NCI-H226 (cell line): ENCODE measurements at places on chromosomes 13 and 19.

DNA sequence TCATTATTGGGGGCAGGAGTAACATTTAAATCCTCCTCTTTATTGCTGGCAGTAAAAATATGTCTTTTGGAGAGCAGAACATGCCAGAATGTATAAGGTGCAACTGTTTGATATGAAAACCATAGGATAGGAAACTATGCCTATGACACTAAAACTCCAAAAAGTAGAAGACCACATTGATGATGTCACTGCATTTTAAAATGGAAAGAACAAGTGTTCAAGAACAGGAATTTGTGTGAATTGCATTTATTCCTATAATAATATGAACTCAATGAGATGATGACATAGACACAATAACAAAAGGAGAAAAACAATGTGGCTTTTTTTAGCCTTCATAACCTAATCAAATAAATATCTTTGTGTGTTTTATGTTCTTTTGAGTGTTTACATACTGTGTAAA is 3.7 kb upstream of the ZNF225 start:
- no peak for DNase-seq

DNA sequence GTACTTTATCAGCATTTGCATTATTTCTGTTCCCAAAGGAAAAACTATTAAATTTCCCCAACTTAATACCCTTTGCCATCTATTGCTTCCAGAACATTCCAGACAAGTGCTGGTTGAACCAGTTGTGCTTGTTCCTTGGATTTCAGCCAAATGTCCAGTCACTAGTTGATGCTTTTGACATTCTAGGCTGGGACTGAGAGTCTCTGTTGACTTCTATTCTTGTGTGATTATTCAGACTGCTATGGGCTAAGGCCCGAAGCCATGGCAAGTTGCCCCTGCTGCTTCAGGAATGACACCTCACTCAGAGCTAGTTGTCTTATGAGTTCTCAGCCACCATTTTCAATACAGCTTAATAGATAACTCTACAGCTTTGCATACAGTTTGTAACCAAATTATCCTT is 458.1 kb upstream of the ARGLU1 start:
- DNase-seq: no peak

- DNase-seq: no peak
Measured at GRCh38 chr19:55677572-55678028, 2.6 kb downstream of the EPN1 start.

DNA sequence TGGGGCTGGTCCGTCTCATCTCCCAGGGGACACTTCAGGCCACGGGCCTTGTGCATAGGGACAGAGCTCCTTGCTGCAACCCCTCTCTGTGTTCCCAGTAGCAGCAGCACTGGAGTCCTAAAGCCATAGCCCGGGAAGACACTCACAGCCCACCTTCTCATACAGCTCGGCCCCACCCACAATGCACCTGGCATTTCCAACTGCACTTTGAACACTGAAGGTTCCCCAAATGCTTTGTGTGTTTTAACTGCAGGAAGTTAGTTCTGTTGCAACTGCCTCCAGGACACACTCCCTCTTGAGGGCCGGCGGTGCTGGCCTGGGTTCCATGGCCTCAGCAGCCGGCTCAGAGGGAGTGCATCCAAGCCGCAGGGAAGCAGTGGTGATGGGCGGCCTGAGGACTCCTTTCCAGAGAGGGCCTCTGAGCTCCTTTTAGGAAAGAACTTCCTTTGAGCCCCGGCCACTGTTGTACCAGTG is 22.7 kb upstream of the TMEM255B start:
- DNase-seq: no peak

- DNase-seq: no peak
Measured at GRCh38 chr19:53037101-53038097, 7.1 kb upstream of the ERVV-2 start.
